ENCODE measurements at places on chromosomes 1 and 21.

DNA sequence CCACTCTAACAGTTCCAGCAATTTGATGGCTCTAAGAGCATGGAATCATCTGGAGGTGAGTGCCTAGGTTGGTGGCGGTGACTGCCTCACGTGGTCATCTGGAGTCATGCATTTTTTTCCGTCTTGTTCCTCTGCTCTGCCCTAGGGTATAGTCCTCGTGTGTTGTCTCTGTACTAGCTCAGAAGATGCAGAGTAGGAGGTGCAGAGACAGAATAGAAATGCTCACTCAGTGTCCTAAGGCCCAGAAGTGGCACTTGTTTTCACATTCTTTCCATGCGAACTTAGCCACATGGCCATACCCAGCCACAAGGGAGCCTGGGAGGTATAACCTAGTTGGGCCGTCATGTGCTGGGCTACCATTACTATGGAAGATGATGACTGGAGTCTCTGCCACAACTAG is 30.3 kb downstream of the DYRK1A start:
- DNase-seq = no peak

GRCh38 chr1:96465441-96465840 is 256.1 kb upstream of the PTBP2 start:
- no peak for DNase-seq

GRCh38 chr1:52249831-52250230 is 107.9 kb downstream of the ZFYVE9 start:
- no peak for DNase-seq

GRCh38 chr1:231062500-231063270 is 22.6 kb upstream of the FAM89A start:
- DNase-seq = no peak

DNA sequence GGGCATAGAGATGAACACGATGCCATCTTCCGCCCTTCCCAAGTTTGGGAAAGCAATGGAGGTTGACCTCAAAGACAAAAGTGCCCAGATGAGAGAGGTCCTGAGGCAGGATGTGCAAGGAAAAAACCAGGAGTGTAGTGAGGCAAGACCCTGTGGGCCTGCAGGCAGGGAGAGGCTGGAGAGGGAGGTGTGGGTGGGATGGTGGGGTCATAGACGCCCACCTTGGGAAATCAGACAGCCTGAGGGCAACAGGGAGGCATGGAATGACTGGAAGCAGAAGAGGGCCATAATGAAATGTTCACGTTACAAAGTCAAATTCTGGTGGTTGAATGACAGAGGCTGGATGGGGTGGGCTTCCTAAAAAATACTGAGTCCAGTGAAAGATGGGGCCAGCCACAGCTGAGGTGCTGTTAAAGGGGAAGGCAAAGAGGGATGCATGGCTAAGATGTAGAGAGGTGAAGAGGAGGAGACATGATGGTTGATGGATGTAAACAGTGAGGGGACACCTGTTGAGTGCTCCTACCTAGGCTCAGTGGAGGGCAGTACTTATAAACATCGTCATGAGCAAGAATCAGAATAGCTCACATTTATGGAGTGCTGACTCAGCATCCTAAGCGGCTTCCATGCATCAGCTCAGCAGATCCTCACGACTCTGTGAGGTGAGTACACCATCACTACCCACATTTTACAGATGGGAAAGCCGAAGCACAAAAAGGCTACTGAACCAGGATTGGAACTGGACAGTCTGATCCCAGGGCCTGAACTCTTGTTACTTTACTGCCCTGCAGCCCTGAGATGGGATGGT is 42.0 kb downstream of the GRIK3 start:
- DNase-seq = no peak

- no peak for DNase-seq
Observed at GRCh38 chr1:203744075-203744972, 20.7 kb upstream of the LAX1 start.

- DNase-seq = peak; percentile 26
Observed at GRCh38 chr1:15304708-15305467, 57.9 kb downstream of the FHAD1 start.

- DNase-seq = no peak
Observed at GRCh38 chr1:208160259-208160819, 83.8 kb downstream of the PLXNA2 start.
